Activated CD4-positive, alpha-beta T cell treated with anti-CD3 and anti-CD28 coated beads, Interleukin-2, amount 10 ng/mL, durations not matched to agents 7 days and 5 days (primary cell): ENCODE measurements at places on chromosomes 13 and 19. TPM values are rescaled to one million over a fixed set of nuclear protein-coding genes. Genes with fewer than 3 reads are reported as not detected.

DNA sequence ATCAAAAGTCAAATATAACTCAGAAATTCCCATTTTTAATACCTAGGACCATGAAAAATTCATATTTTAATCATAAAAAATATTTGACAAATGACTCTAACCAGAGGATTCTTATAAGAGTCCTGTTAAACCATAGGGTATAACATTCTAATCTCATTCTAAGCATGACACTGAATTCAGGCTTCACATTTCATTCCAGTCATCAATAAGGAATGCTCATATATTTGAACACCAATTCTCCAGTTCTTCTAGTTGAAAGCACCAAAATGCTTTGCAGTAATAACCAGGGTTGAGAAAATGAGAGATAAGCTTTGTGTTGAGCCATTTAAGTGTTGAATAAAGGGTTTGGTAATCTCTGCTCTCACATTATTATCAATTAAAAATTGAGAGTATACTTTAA is 147.5 kb downstream of the VWA8 start:
- DNase-seq: no peak

- peak; percentile 24 for DNase-seq
These were observed 663.2 kb downstream of the UQCRFS1 start for GRCh38 chr19:28549680-28550277.

- DNase-seq: peak; percentile 50
These were observed 367 bp downstream of the MFSD12 start for GRCh38 chr19:3556978-3557460.

Gene ELSPBP1
- total RNA-seq: not detected

Gene NEK5
- total RNA-seq: not detected
